ENCODE measurements at places on chromosomes 1 and 21.

- no peak for DNase-seq
These were observed 27.7 kb downstream of the MYOG start for GRCh38 chr1:203057911-203058675.

GRCh38 chr1:89871768-89872473 lies 51.1 kb downstream of the LRRC8D start:
- no peak for DNase-seq

DNA sequence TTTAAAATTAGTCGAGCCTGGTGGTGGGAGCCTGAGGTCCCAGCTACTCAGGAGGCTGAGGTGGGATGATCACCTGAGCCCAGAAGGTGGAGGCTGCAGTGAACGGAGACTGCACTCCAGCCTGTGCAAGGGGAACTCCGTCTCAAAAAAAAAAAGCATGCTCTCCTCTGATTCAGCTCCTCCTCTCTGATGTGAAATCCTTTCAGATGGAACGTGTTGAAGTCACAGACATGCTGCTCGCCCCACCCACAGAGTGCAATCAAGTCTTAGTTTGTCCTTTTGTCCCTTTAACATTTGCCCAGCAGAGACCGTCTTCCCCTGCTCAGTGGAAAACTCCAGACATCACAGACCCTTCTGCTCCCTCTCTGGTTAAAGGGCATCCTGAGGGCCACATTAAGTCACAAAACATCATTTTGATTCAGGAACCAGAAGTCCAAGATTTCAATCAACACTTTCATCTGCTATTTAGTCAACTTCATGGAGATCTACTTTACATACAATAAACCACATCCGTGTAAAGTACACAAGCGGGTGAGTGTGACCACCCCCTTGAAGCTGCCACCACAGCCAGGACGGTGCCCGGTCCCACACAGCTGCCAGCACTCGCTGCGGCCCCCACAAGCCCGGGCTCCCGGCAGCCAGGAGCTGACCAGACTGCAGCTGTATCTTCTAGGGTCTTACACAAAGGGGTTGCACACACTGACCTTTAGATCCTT lies 18.9 kb upstream of the RNF223 start:
- DNase-seq, result no peak

GRCh38 chr1:153344718-153345025 lies 4.0 kb downstream of the PGLYRP4 start:
- DNase-seq, result no peak

DNA sequence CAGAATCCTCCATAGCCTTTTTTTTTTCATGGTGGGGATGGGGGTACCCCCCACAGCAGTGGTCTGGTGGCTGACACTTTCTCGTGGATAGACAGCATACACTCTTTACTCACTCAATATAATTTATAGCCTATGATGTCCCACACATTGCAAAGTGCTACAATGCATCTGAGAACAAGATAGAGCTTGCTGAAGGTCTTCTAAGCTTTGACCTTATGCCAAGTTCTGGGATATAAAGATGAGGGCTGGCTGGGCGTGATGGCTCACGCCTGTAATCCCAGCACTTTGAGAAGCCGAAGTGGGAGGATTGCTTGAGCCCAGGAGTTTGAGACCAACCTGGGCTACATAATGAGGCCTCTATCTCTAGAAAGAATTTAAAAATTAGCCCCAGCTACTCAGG lies 78.0 kb downstream of the MPZL1 start:
- DNase-seq, result no peak

DNA sequence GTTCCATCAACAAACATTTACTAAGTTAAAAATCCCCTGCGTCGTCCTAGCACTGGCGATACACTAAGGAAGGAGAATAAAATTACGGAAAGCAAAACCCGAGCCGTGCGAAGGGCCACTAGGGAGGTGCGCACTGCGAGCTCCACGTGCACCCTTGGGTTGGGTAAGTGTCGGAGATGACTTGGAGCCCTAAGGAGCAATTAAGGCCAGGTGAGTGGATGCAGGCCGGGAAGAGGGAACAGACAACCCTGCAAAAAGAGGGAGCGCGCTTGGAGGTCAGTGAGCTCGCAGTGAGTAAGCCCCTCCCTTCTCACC lies 704 bp downstream of the WDR4 start:
- no peak for DNase-seq

DNA sequence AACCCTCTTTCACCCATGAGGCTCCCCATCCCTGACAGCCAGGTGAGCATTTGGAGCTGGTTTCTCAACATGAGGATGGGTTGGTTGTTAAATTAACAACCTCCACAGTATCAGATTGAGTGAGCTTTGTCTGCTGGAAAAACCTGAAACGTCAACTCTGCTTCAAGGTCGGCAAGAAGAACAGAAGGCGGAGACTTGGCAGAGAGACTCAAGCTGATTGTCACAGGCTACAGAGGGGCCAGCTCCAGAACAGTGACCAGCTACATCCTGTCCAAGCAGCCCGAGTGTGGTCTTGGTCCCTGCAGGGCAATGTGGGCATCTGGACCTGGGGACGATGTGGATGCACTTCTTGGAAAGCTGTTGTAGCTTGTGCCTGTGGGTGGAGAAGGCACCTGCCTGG lies 36.6 kb upstream of the TMEM51 start:
- DNase-seq, result no peak

DNA sequence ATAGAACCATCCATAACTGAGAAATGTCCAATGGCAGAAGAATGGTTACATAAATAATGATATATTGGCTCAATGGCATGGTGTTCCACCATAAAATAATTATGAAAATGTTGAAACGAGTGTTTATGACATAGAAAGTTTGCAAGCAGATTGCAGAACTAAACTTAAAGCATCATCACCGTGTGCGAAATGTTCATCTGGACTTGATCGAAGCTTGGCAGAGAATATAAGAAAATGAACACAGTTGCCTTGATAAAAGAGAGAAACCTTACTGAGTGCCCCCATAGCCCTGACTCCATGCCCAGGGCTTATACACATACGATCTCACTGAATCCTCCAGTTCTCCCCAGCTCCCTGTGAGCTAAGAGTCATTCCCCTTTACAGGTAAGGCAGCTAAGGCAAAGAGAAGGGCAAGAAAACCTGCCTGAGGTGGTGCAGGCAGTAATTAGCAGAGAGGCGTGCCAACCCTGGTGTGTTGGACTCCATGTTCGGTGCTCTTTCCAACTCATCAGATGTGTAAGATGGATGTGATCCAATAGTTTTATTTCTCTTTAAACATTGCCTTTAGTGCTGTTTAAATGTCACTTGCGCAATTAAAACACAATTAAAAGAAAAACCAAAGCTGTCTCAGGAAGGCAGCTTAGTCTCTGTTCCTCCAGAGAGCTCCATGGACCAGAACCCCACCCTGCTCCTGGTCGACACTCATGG lies 21.8 kb upstream of the SPOCD1 start:
- no peak for DNase-seq

DNA sequence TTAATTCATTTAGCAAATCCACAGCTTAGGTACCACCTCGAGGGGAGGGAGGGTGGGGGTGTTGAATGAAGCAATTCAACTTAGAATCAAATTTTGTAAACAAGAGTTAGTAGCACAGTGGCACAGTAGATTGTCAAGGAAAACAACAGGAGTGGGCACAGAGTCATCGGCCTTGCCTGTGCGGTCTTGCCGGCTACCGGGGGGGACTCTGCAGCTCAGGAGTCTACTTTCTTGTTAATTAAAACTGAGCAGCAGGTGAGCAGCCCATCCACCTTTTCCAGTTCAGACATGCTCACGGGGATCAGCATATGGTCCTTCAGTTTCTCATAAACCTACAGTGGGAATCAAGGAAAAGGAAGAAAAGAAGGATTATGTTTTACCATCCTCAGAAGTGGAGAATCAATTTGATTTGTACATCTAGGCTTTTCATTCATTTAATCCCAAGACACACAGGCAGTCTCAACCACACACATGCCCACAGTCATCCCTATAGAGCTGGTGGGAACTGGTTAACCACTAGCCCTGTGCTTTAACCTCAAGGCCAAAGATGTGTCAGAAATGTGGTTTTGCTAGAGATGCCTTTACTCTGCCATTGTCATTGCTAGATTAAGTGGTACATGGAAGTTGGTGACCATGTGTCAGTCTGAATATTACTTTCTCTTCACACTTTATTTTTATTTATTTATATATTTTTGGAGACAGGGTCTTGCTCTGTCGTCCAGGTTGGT lies 45.0 kb upstream of the BCL10 start:
- no peak for DNase-seq

DNA sequence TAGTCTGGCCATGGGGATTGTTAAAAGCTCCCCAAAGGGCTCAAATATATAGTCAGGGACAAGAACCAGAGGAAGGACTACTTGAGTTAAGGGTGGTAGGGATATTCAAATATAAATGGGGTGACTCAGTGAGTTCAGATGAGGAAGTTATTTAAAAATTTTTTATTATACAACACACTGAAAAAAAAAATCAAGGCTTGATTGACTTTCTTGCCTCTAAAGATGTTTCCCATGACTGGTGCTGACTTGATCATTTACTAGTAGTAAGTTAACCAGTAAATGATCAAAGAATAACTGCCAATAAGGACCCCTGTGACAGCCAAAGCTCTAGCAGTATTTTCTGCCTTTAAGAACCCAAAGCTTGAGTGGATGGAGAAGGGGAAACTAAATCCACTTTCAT lies 357.6 kb upstream of the NR5A2 start:
- DNase-seq, result no peak

- DNase-seq, result no peak
These were observed 71.3 kb upstream of the PKN2 start for GRCh38 chr1:88612773-88613172.

DNA sequence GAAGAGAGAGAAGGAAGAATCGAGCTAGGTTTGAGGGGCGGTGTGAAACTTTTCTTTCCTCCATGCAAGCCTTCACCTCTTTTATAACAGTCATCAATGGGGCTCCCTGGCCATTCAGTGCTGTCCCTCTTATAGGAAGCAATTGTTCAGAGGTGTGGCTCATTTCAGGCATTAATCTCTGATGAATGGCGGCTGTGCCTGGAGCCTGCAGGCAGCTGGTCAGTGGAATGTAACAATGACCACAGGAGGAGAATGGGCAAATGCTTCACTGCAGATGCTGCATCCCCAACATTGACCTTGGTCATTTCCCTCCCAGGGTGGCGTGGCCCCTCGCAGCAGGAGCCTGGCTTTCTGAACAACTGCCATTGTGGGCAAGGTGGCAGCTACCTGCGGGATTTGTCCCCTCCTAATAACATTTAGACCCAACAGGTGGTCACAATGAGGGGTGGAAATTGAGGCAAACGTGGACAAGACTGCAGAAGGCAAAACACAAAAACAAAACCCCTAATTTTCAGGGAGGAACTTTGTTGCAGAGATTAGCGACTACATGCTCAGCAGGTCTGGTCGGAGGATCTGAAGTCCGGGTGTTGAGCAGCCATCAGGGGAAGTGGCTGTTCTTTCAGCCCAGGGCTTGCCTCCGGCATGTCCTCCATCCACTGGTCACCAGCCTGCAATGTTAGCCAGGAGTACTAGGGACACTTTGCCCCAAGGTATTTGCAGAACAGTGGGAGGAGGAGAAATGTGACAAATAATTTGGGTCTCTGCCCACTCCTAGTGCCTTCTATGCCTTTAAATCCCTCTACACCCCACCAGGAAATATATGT lies 97.3 kb upstream of the PAXBP1 start:
- DNase-seq, result no peak

DNA sequence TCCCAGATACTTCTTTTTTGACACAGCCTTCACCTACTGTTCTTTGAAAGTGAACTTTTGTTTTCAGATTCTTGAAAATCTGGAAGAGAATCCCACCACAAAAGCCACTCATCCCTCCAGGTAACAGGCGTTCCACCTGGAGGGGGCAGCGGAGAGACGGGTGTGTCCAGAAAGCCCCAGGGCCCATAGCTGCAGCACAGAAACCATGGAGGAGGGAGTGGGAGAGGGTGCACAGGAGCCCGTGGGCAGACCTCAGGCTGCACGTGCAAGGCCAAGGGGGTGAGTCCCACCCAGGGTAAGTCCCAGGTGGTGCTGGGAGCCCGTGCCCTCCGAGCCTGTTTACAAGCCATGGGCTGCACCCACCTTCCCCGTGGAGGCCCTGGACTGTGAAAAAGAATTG lies 86.5 kb downstream of the PSMG1 start:
- no peak for DNase-seq

DNA sequence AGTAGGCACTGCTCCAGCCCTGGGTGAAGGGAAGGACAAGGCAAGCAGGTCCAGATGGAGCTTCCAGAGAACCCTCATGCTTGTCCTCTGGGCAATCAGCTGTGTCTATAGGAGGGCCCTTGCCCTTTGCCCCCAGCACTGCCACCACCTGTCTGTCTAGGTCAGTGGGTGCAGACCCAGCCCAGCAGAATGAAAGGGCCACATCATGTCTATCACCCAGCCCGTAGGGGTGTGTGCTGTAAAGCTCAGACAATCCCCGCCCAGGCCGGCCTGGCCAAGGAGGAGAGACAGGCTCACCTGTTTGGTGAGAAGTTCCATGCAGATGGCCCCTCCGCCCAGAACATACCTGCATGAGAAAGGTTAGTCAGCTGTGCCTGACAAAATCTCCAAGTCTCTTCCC lies 7.0 kb downstream of the UBE2Q1 start:
- no peak for DNase-seq

DNA sequence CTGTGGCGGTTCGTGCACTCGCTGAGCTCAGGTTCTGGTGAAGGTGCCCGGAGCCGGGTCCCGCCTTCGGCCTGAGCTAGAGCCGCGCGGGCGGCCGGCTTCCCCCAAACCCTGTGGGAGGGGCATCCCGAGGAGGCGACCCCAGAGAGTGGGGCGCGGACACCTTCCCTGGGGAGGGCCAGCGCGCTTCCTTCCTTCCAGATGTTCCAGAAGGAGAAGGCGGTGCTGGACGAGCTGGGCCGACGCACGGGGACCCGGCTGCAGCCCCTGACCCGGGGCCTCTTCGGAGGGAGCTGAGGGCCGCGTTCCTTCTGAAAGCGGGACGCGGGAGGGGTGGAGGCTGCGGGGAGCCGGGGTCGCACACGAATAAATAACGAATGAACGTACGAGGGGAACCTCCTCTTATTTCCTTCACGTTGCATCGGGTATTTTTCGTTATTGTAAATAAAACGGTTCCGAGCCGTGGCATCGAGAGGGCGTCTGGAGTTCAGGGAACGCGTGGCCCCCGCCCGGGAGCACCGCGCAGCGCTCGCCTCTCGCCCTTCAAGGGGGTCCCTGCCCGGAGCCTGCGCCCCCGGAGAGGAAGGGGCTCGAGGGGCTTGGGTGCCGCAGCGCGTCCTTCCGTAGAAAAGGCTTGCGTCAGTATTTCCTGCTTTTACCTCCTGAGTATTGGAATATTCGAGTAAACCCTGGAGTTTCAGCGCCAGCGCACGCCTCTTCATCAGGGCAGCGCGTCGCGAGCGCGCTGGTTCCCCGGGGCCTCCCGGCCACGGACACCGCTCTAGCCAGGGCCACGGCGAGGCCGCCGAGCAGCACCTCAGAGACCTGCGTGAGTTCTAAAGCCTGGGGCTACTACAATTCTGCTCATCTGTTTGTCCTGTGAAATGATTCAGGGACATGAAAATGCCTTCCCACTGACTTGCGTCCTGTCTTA lies 11.5 kb downstream of the YBEY start:
- no peak for DNase-seq
